Bronchial epithelial cell (primary cell): ENCODE measurements at places on chromosomes 1 and 21.

GRCh38 chr1:35466120-35466519 lies 91.1 kb downstream of the KIAA0319L start:
- DNase-seq, result no peak

DNA sequence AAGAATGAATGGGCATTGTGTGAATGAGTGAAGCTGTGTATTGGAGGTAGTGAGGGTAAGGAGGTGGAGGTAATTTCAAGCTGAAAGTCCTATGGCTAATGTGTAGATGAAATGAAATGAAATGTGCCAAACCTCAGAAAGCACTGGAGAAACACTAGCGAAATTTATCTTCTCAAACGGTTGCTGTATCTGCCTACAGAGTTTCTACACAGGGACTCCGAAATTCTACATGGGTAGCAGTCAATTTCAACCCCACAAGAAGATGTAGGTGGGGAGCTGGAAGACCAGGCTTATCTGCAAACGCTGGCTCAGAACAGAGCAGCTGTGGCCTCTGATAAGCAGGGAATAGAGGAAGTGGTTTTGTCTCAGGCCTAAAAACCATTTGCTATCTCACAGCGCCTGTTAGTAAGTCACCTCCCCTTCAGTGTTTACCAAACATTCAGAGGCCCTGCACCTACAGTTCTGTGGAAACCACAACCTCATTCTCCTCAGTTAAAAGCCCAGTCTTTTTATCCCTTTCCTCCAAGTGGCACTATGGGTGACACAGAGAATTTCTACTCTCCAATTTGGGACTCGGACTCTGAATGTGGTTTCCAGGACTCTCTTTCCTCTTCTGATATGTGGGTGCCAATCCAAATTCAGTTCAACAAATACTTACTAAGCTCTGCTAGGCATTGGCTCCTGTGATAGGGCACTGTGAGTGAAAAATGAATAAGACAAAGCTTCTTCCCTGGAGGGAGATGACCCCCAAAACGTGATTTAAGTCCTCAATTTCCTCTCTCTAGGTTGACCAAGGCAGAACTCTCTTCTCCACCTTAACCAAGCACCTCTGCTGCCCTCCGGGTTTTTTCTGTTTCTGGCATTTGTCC lies 17.2 kb upstream of the SLAMF6 start:
- no peak for DNase-seq

GRCh38 chr21:29258626-29259338 lies 39.9 kb upstream of the BACH1 start:
- DNase-seq, result peak; percentile 93

GRCh38 chr1:58905126-58905490 lies 121.3 kb upstream of the JUN start:
- DNase-seq, result no peak

DNA sequence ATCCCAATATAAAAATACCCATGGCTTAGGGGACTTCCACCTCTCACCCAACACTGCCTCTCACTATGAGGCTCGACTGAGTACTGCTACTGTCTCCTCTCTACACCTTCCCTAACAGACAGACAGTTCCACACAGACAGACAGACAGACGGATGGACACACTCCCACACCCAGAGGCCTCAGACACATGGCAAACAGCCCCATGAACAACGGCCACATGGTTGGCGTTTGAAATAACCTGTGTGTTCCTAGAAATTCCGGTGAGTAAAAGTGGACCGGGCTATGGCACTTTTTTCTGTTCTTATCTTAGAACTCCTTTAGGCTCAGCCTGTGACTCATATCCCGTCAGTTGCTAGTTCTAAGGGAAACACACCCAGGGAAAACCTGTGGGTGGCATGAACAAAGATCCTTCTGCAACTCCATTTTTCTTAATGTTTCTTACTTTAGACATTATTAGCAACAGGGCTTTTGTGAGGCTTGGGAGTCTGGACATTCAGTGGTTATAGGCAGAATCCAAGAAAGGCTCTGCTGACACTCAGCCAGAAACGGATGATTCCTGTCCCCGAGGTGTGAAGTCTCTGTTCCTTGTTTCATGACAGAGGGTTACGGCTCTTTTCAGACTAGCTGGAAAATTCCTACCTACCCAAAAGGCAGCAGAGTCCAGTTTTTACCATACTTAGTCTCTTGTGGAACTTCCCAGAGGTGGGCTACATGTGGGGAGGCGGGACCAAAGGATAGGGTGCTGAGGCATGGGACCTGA lies 90.5 kb upstream of the TLR5 start:
- peak; percentile 95 for DNase-seq

DNA sequence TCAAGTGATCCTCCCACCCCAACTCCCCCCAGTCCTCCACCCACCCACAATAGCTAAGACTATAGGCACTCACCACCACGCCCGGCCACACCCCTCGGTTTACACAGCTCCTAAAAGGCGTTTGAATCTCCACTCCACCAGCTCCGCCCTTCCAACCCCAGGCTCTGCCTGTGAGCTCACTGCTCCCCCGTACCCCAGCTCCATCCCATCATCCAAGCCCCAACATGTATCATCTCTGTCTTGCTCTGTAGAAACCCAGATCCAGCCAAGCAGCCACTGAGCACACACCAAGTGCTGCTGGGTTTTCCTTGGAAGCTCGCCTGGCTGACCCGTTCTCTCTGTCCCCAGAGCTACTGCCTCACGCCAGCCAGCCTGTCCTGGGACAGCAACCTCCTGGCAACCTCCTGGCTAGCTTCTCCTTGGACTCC lies 12.0 kb upstream of the S100A2 start:
- DNase-seq, result peak; percentile 67

GRCh38 chr21:38795475-38795874 lies 10.3 kb upstream of the ETS2 start:
- no peak for DNase-seq

- DNase-seq, result peak; percentile 30
These were observed 729.0 kb upstream of the BRINP3 start for GRCh38 chr1:191206513-191207207.

DNA sequence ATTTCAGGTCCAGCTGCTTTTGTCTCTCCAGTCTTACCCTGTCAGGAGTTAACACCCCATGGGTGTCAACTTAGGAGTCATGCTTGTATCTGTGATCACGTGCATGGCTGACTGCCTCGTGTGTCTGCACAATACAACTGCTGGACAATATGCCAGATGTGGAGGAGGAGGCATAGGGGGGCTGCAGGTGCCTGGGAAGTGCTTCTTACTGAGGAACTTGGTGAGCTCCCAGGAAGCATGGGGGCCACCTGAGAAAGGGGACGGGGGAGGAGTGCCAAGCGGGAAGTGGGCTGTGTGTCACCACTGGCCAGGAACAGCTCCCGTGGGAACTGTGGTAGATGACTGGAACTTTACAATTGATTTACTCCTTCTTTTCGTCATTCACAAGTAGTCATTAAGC lies 9.5 kb downstream of the RHEX start:
- DNase-seq, result no peak

DNA sequence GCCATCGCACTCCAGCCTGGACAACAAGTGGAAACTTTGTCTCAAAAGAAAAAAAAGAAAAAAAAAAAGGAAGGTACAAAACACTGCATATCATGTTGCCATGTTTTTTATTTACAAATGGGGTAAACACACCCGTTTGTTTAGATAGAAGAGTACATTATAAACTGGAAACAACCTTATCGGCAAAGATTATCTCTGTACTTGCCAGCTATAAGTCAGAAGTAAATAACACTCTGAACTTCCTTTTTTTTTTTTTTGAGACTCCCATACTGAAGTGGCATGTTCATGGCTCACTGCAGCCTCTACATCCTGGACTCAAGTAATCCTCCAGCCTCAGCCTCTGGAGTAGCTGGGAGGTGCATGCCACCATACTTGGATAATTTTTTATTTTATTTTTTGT lies 21.9 kb downstream of the USP48 start:
- DNase-seq, result no peak

DNA sequence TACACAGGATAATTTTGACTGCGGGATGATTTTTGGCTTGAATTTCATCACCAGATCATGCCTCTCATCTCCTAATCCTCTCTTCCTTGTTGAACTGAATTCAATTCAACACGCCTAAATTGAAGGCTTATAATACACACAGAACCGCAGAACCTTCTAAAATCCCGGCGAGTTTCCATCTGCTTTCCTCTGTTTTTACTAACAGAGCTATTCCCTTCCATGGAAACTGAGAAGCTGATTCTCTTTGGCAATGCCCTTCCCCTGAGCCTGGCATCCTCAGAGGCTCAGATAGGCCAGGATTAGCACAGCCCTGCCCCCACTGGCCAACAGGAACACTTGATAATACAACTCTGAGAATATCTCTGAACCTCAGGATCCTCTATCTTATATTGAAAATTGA lies 130.2 kb downstream of the CAPN8 start:
- DNase-seq, result no peak

- no peak for DNase-seq
These were observed 132.1 kb downstream of the TGFBR3 start for GRCh38 chr1:91753878-91754277.

GRCh38 chr1:207890136-207890738 lies 20.7 kb downstream of the CD34 start:
- peak; percentile 65 for DNase-seq

DNA sequence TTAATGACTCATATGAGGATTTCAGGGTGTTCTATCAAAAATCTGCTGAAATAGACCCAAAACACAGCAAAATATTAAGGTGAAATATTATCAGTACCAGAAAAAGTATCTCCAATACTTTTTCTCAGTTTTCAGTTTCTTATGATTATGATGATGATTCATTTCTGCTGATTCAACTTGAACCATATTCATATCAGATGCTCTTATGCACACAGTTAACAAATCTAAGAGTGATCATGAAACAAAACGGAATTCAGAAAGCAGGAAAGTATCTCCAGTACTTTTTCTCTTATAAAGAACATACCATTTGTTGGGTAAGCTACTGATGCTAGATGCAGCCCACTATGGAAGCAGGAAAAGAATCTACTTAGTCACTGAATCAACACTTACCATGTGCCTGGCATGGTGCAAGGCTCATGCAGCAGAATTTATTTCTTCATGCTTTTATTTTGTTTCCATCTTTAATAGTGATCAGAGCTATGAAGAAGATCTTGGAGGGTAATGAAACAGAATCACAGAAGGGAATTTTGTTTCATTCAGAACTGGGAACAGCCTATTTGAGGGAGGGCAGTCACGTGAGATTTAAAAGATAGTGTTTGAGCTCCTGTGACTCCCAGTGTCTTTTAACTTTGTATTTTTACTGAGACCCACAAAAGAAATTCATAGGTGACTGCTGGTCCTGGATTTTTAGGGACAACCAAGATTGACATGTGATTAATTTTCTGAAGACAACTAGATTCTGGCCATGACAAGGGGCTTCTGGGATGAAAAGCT lies 480.6 kb downstream of the SETD4 start:
- DNase-seq, result peak; percentile 62

DNA sequence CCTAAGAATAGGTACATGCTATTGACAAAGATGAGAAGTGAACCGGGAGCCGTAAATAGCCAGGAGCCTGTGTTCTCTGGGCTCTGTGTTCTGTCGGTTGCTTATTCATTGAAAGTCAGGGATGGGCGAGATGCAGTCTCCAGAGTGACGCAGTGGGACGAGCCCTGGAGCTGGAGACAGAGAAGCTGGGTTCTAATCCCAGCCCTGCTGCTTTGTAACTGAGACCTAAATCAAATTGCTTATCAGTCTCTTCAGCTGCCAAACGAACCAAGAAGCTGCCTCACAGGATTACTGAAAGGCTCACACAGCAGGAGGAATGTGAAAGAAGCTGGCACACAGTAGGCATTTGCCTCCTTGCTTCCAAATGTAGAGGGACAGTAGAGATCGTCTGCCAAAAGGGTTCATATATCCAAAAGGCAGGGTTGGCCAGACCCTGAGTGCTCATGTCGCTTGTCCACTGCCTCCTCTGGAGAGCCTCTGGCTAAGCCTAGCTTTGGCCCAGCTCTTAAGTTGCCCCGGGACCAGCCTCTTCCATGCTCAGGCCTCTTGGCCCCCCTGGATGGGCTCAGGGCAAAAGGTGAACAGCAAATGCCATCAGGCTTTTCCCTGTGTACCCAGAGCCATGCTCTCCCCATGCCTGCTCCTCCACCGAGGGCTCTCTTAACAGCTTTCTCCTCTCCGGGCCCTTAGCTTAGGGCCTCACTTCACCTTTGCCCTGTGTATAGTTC lies 134.2 kb upstream of the IPO9 start:
- DNase-seq, result no peak

GRCh38 chr1:150546294-150546937 lies 2.8 kb upstream of the ADAMTSL4 start:
- no peak for DNase-seq

DNA sequence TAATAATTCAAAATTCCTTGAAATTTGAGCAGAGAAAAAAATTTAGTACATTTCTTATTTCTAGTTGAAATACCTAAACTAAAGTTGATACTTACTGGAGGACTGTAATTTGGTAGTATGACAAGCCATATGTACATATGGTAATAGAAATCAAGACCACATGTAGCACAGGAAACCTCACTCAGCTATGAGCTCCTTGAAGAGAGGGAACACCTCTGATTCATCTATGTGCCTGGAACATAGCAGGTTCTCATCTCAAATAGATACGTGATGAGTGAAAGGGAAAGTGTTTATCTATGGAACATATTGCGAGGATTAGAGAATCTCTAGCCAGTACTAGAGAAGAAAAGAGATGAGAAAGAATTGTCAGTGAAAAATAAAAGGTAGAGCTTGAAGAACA lies 47.9 kb upstream of the GNG4 start:
- no peak for DNase-seq

- DNase-seq, result no peak
These were observed 111.6 kb upstream of the ZC3H12A start for GRCh38 chr1:37362594-37363385.

DNA sequence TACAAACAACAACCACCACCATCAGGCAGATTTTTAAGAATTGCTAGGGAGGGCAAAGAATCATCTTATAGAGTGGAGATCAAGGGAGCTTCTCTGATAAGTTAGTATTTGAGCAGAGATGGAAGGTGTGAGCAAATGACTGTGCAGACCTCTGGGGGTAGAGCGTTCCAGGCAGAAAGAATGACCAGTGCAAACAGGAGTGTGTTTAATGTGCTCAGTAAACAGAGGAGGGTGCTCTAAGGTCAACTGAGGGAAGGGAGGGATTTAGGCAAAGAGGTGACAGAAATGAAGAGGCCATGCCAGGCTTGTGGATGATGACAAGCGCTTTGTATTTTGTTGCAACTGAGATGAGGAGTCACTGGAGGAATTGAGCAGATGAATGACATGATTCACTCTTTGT lies 172.5 kb upstream of the GJB5 start:
- no peak for DNase-seq

DNA sequence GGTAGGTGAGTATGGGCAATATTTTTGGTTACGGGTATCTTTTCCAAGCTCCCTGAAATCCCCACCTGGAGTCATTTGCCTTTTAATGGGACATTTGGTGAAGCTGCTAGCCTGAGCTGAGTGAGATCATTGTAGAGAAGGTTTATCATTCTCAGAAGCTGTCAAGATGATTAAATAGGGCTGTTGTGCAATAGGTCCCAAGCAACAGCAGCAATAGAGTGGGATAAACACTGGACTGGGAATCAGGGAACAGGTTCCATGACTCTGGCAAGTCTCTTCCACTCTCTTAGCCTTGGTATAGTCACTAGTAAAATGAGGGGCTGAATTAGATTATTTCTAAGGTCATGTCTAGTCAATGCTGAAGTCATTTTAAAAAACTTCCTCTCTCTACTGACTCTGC lies 30.3 kb upstream of the FAM78B start:
- DNase-seq, result peak; percentile 18
